ENCODE measurements at places on chromosomes 3 and 15.

- no peak for DNase-seq
These were observed 519.8 kb upstream of the GOLIM4 start for GRCh38 chr3:168615493-168616020.

DNA sequence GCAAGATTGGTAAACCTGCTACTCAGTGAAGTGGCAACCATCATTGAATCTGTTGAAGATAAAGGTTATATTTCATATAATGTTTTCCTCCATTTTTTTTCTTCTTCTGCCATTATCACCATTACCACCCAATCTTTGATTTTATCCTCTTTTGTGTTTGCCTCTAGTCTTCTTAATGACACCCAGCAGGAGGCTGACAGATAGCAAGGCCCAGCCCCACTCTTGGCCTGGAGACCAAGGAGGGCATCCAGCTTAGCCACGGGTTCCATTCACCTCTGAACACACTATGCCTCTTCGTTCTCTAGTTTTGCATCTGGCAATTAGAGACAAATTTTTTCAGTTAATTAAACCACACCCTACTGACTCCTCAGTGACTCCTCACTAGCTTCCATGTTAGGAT, 129.7 kb downstream of the TPRG1 start:
- DNase-seq, result no peak

DNA sequence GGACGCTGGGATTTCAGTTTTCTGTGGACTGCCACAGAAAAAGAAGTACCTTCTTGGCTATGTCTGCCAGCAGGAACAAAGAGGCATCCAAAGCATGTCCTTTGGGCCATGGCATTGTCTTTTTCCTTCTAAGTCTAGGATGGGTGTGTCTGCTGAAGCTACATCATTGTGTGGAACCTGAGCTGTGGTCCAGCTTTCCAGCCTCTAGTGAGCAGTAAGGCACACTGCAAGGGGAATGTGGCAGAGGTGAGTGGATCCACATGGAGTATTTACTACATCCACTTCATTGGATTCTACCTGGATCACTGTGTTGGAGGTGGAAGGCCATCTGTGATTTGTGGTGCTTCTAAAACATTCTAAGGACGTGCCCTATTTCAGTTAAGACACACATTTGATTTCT, 23.7 kb downstream of the CMTM8 start:
- no peak for DNase-seq

- no peak for DNase-seq
These were observed 10.8 kb downstream of the TBC1D21 start for GRCh38 chr15:73884159-73884558.

- no peak for DNase-seq
These were observed 691.6 kb downstream of the ZNF385D start for GRCh38 chr3:21059404-21059803.

DNA sequence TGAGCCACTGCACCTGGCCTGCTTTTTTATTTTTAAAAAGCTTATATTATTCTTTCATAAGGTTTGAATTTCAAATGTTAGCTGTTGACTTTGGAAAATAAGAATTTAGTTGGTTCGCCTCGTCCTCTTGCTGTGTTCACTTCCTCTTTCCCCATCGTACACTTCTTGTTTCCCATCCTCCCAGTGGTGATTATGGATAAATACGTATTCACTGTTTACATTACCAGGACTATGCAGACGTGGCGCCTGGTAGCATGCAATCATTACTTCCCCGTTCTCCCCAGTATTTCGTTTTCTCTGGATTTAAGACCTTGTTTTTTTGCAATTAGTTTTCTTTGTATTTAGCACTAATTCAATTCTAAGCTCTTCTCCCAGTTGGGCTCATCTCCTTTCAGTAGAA, 70.1 kb downstream of the LMLN start:
- DNase-seq, result no peak

DNA sequence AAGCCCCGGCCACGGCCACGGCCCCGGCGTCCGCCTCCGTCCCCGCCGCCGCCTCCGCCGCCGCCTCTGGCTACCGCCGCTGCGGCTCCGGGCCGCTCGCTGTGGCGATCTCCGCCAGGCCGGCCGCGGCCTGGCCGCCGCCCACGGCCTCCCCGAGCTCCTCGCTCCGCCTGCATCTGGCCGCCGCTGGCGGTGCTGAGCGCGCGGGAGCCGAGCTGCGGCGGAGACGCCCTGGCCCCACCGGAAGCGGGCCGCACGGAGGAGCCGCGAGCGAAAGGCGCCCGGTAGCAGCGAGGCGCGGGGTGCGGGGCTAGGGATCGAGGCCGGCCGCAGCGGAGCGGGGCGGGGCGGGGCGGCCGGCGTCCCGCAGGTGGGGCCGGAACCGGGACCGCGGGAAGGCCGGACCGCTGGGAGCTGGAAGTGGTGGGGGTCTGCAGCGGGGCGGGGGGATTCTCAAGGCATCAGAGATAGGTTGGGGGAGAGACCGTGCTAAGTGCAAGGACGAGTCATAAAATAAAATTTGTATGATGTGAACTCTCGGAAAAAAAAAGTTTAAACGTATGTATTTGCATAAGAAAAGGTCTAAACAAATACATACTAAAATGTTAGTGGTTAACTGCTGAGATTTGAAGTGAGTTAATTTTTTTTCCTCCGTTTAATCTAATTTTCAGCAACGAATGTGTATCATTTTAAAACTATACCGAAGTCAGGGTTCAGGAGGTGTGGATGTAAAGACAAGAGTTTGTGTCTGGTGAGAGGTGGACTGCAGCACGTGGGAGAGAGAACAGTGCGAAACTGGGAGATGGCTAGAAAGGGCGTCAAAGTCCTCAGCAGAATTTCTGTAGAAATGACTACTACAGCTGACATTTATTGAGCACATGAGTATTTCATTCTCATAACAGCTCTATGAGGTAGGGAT, at the start of gene AVEN:
TSS of gene AVEN (minus strand) at position 334 of the 919 bp plus-strand sequence. CDS start at position 176, 158 bp downstream.
- DNase-seq, result peak; percentile 32

DNA sequence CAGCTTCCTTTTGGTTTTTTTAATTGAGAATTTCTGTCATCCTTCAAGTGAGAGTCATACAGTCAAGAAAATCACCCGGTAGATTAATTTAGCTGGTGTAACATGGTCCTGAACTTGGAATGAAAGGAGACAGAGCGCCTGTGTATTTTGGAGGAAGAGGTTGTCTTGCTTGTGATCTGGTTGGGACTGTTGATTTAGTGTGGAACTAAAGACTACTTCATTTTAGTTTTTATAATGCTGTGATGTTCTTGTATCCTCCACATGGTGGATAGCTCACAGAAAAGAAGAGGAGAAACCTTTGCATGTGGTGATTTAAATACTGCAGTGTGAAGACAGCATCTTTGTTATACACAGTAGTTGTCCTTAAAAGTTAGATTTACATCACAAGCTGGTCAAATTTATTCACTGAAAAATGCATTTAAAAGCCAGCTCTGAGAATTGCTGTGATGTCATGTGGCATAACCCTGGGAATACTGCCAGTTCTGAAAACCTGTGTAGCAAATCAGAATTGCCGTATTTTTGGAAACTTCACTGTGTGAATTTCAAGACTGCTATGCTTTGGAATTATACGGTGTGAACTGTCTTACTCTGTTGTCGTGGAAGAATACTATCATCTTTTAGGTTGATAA, 268.5 kb downstream of the PTPRG start:
- DNase-seq, result no peak

GRCh38 chr3:169923189-169923588, 11.8 kb downstream of the SAMD7 start:
- no peak for DNase-seq

GRCh38 chr3:16079519-16079918, 95.0 kb upstream of the GALNT15 start:
- DNase-seq, result no peak

GRCh38 chr3:67657192-67657591, 2.8 kb upstream of the SUCLG2 start:
- DNase-seq, result no peak

GRCh38 chr3:10363935-10364334, 43.0 kb upstream of the SEC13 start:
- no peak for DNase-seq

GRCh38 chr15:62047282-62047827, 12.9 kb downstream of the VPS13C start:
- DNase-seq, result no peak
